DMS79 treated with DMSO at 0.1 percent for 48 hours (cell line): ENCODE measurements at places on chromosomes 13 and 19.

GRCh38 chr13:111597191-111597611 is 276.8 kb downstream of the TEX29 start:
- no peak for DNase-seq

DNA sequence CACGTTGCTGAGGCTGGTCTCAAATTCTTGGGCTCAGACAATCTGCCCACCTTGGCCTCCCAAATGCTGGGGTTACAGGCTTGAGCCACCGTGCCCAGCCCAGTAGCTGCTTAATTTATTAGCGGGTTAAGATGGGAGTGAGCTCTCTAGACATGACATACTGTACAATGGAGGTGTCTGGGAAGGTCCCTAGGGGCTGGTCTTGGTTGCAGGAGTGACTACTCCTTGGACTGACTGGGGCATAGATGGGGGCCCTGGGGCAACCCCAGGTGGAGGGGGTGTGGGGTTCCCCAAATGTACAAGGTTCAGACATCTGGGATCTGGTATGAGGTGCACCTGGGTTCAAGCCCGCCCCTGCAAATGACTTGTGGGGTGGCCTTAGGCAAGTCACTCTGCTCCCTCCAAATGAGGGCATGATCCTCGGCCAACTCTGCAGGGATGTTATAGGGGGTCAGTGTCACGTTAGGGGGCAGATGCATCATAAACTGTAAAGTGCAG is 12.8 kb downstream of the CIB3 start:
- no peak for DNase-seq

DNA sequence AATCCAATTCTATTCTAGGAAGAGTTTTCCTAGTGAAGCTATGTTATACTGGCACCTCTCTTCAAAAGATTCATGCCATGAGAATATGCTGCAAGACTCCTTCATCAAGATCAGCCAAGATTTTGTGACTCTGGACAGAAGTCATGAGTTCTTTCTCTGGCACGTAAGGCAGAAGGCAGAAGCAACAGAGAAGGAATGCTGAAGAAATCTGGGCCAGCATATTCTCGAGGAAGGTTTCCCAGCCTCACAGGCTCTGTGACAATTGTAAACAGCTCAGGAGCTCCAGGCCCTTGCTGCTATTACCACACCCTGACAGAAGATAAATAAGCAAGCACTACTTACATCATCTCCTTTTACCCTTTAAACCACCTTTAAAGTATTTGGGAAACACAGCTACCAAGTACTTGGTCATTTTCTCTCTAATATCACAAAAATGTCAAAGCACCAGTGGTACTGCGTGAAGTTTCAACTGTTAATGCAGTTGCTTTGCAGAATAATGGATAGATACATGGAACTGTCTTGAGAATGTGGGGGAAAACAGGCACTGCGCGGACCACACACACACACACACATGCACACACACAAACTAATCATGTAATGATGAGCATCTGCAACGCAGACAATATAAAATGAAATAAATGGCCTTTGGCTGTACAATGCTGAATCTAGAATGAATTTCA is 55.4 kb downstream of the INTS6 start:
- no peak for DNase-seq

DNA sequence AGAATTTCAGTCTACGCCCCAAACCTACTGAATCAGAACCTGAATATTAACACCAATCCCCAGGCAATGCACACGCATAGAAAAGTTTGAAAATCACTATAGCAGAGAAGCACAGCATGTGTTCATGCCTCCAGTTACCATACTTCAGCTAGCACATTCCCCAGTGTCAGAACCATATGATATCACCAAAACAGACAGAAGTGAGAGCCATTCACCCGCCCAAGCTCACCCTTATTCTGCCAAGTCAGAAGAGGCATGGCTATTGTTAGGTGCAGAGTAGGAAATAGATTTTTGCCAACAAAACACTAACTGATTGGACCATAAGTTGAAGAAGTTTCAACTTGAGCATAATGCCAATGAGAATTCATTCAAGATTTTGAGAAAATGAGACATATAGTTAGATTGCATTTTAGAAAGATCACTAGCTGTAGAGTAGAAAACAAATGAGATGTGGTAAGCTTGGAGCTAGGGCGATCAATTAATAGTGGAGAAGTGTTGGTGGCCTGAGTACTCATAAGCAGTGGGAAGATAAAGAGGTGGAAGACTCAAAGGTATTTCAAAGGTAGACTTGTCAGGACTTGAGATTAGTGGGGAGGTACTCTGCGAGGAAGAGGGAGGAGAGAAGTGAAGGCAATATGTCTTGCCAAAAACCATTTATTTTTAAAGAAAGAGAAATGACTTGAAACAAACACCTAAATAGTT is 492.4 kb downstream of the SUCLA2 start:
- no peak for DNase-seq

DNA sequence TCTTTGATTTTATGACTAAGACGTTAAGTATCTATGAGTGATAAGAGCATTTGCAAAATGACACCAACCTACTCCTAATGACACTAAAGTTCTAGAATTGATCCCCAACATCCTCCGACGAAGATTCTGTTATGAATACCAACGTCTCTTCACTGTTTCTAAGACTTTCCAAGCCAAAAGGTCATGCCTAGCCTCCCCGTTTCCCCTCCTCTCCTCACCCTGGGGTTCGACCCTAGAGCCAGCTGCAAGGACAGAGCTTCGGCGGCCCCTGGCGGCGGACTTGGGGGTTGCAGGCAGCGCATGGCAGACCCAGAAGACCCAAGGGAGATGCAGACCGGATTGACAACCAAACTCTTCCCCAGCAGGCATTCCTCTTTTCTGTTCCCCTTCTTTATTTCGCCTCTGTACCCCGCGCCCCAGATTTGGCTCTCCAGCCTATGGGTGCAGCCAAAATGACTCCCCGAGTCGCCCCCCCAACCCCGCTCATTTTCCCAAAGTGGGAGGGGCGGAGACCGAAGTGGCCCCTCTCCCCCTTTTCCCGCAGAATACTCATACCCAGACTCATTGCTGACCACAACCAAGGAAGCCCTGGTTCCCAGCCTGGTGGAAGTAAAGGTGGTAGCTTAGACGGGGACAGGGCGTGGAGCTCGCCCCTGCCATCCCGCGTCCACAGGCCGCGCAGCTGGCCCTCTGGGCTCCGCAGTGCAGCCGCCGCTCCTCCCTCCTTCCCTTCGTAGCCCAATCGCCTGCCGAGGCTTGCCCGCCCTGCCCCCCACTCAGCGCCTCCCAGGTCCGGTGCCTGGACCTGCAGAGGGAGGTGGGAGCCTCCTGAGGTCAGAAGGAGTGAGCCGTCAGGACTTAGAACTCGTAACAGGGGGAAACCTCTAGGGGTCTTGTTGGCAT is 4.1 kb upstream of the EML2 start:
- peak; percentile 81 for DNase-seq

GRCh38 chr13:31172001-31172400 is 10.3 kb upstream of the HSPH1 start:
- DNase-seq: no peak

- DNase-seq: no peak
Observed at GRCh38 chr19:980133-980998, 3.8 kb upstream of the WDR18 start.

- peak; percentile 14 for DNase-seq
Observed at GRCh38 chr13:50685491-50685890, 158.0 kb downstream of the DLEU7 start.

- peak; percentile 10 for DNase-seq
Observed at GRCh38 chr19:35098413-35099049, 17.1 kb upstream of the FXYD3 start.

DNA sequence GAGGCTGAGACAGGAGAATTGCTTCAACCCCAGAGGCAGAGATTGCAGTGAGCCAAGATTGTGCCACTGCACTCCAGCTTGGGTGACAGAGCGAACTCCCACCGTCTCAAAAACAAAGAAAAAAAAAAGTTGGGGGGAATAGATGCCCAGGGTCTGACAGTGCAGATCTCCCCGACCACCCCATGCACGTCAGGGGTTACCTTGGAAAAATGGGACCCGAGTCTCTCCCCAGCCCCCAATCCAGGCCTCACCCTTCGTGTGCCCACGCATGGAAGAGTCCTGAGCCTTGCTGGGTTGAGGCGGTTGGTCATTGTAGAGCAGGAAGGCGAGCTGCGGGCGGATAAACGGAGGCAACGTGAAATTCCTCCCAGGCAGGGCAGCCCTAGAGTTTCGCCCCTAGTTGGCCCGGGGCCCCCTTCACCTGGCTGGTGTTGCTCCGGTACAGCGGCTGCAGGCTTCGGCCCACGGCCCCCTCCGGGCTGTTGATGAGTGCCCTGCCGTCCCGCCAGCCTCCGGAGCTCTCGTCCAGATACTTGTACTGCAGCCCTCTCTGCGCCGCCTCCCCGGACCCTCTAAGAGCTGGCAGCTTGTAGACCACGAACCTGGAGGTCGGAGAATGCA is 588 bp downstream of the DNASE2 start:
- DNase-seq: peak; percentile 64

GRCh38 chr13:79782541-79783205 is 301.7 kb downstream of the NDFIP2 start:
- DNase-seq: no peak

DNA sequence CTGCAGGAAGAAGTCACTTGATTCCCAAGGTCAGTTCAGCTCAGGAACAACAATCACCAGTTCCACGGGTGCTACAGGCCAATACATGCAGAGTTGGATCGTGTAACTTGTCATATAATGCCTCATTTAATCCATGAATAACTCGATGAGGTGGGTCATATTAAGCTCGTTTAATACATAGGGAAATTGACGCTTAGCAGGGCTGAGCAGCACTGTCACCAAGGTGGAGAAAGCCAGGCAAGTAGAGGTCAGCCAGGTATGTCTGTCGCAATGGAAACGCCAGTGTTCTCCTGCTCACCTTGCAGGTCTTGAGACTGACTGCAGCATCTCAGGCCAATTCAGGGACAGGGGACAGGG is 52.3 kb downstream of the CCDC70 start:
- DNase-seq: peak; percentile 44

GRCh38 chr13:22468824-22469223 is 712.0 kb upstream of the SGCG start:
- no peak for DNase-seq

DNA sequence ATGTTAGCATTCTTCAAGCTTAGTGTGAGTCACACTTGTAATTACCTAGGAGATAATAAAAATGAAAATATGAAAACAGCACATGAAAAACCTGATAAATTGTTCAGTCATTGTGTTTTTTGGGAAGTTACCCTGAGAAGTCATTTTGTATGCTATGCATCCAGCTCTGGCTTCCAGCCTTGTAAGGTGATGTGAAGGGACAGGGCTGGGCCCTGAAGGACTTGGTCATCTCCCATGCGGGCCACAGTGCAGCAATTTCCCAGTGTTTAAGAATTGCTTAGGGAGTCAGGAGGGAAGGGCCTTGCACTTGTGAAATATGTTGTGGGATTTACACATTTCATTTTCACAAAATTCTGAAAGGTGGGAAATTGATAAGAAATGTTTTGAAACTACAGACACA is 41.3 kb downstream of the ARHGEF7 start:
- no peak for DNase-seq

- no peak for DNase-seq
Observed at GRCh38 chr19:16795731-16796130, 33.5 kb upstream of the SIN3B start.

- no peak for DNase-seq
Observed at GRCh38 chr19:33507021-33507956, 14.3 kb downstream of the PEPD start.

DNA sequence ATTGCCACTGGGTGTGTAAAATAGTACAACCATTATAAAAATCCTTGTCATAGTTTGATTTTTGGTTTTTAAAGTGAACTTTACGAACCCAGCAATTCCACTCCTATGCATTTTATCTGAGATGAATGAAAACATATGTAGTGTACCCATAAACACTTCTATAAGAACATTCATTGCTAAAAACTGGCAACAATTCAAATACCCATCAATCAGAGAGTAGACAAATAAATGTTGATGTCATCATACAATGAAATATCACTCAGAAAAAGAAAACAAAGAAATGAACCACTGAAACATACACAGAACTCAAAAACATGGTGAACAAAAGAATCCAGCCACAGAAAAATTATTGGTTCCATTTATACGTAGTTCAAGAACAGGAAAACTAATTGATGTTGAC is 202.3 kb downstream of the ABCC4 start:
- no peak for DNase-seq

DNA sequence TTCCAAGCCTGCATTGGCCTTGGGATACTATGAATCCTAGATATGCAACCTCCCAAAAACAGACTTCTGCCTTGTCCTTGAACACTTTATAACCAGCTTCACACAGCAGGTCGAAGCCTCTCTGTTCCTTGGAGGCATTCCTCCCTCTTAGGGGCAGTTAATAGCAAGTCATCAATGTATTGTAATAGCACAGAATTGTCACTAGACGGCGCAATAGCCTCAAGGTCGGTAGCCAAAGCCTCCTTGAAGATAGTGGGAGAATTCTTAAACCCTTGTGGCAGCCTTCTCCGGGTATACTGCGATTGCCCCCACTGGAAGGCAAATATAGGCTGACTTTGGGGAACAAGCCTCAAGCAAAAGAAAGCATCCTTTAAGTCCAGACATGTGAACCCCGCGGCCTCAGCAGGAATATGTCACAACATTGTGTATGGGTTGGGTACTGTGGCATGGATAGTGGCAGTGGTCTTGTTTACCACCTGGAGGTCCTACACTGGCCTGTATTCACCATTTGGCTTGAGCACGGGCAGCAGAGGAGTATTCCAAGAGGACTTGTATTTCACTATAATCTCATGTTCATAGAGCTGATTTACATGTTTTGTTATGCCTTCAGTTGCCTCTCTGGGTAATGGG is 61.1 kb downstream of the ZNF431 start:
- no peak for DNase-seq

GRCh38 chr19:41892173-41892902 is 9.4 kb downstream of the ARHGEF1 start:
- DNase-seq: no peak

- DNase-seq: no peak
Observed at GRCh38 chr13:51068501-51068900, 42.6 kb downstream of the C13orf42 start.

GRCh38 chr19:49879243-49879963 is 1.9 kb downstream of the TBC1D17 start:
- DNase-seq: no peak

- DNase-seq: no peak
Observed at GRCh38 chr19:39543477-39543857, 3.5 kb upstream of the EID2 start.

- DNase-seq: peak; percentile 82
Observed at GRCh38 chr19:12669270-12670158, 2.9 kb downstream of the WDR83 start.

DNA sequence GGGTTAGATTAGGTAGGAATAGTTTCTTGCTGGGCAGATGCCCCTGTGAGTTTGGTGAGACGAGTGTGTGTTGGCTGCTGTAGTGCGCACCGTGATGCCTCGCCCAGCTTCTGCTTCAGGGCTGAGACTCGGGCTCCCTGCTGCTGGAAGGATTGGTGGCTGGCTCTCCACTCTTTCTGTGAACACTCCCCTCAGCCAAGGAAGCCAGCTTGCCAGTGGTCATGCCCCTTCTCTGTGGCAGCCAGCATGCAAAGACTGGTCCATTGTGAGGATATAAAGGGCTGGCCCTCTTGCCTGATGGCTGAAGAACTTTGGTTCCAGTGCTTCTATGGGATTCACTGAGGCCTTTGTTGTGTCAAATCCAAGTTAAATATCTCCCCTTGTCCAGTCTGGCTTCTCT is 2.9 kb upstream of the HTR2A start:
- no peak for DNase-seq
